ENCODE measurements at places on chromosomes 12 and 14.

- DNase-seq, result no peak
Observed at GRCh38 chr12:32281098-32281497, 118.3 kb upstream of the FGD4 start.

DNA sequence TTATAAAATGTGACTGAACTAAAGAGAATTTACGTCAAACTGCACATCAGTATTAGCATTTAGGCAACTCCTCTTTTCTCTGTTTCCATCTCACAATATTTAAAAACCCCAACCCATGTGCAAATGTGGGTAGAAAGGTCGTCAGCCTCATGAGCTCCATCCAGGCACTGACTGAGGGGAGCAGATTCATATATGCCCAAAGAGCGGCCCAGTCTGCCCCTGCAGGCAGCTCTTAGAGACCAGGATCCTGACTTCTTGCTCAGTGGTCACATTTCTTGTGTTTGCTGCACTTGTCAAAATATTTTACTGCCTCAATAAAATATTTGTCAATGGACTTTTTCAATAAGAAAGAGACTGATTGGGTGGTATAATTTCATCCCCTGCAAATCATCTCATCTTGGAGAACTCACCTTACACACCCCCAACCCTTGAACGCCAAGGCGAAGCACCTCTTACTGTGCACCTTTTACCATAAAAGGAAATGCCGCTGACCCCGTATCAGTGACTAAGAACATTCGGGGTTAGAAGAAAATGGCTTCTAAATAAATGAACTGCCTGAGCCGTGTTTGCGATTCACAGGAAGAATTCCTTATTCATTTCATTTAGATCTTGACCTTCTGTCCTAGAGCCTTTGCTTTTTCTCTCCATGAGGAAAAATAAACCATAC, 418.8 kb downstream of the BCL11B start:
- DNase-seq, result no peak

- DNase-seq, result no peak
Observed at GRCh38 chr12:64007853-64008252, 163.4 kb downstream of the SRGAP1 start.

- DNase-seq, result no peak
Observed at GRCh38 chr12:59873136-59873535, 277.3 kb downstream of the SLC16A7 start.

- no peak for DNase-seq
Observed at GRCh38 chr12:15538881-15539280, 216.6 kb downstream of the PTPRO start.

- DNase-seq, result no peak
Observed at GRCh38 chr14:82447586-82447985, 913.9 kb upstream of the SEL1L start.

- DNase-seq, result no peak
Observed at GRCh38 chr14:50030036-50030435, 86.3 kb downstream of the VCPKMT start.

All from caudate nucleus (tissue), 63 donors.